Chondrocyte (in vitro differentiated cells): ENCODE measurements at places on chromosomes 4 and X. TPM values are rescaled to one million over a fixed set of nuclear protein-coding genes. Genes with fewer than 3 reads are reported as not detected.

The TMA16 gene
- 21.8 to 34.7 TPM (median 22.2 TPM) in 3 replicates for total RNA-seq

The DUX4 gene
- not detected in 3 replicates for total RNA-seq

DNA sequence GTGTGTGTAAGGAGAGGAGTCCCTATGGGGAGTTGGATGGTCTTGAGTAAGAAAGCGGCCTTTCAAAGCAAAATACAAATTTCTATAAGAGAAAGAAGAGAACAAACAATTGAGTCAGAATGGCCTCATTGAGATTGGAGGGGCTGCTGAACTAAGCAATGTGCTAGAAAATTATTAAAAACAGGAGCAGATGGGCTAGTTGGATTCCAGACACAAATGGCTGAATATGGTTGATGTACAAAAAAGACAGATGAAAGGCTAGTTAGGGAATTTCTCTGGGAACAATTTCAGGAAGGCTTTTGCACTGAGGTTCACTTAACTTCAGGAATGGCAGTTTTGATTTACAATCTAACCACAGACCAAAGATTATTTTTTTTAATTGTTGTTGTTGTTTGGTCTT, 1806.8 kb upstream of the TENM3 start:
- DNase-seq, result no peak

- DNase-seq, result no peak
These were observed 116.2 kb upstream of the GNPDA2 start for GRCh38 chr4:44842531-44842930.

DNA sequence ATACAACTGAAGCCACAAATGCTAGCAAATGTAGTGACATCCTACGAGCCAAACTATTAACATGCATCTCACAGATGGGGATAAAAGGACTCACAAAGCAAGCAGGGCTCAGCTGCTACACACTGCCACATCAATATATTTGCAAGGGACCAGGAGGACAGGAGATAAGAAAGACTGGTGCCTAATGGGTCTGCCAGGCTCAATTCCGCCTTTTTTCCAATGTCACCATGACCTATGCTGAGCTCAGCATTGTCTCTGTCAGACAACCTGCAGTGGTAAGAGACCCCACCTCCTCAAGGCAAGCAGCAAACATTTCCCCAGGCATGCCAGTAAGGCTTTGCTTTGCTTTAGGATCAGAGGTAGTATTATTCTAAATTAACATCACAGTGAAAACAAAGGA, 435 bp downstream of the DCX start:
- DNase-seq, result no peak

The CXCL3 gene
- 0.20 TPM in 1 of 3 replicates, not detected in the others for total RNA-seq

The CDS1 gene
- total RNA-seq, result 0.26 to 0.30 TPM in 2 of 3 replicates, not detected in the other

GRCh38 chr4:16171831-16172230, 54.4 kb downstream of the TAPT1 start:
- no peak for DNase-seq

The PAGE4 gene
- total RNA-seq, result not detected in 3 replicates

- no peak for DNase-seq
These were observed 180.0 kb downstream of the CFAP299 start for GRCh38 chr4:80515496-80515895.

The PWWP3B gene
- total RNA-seq, result 1.1 to 2.1 TPM (median 1.1 TPM) in 3 replicates

The MUC7 gene
- not detected in 3 replicates for total RNA-seq

DNA sequence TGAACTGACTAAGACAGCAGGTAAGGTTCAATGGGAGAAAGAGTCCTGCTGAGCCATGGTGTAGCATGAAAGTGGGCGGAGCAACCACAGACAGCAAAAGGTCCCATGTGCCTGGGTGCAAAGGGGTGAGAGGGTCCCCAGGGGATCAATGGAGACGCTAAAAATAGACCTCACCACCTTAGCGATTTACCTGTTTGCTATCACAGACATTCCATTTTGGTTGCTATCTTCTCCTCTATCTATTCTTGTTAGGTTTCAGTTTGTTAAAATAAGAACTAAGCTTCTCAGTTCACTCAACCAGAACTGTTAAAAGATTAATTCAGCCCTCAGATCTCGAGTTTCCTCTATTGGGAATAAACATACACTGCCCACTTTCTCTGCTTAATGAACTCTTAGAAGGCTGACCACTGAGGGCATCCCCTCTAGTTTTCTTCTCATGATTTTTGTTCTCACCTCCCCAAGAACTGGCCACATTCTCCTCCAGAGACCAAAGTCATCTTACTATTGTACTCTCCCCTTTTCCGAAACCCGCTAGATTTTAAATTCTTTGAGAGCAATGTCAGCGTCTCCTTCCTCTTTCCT, 136.7 kb downstream of the PARM1 start:
- DNase-seq, result no peak

DNA sequence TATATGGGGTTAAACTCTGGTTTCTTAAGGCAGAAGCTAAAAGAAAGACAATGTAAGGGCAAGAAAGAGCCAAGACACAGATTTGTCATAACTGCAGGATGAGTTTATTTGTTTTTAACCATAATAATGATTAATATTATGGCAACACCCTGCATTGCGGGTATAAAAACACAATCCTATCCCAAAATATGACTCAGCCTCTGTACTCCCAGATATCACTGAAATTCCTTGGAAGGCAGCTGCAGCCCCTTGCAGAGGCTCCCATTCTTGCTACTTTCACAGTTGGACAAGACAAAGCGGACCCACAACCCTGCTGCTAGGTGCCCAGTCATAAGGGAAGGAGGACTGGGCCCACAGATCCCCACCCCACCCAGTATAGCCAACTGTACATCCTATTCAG, 20.4 kb upstream of the FGF16 start:
- DNase-seq, result no peak

The PITX2 gene
- 0.64 to 1.0 TPM in 2 of 3 replicates, not detected in the other for total RNA-seq

- no peak for DNase-seq
These were observed 120.8 kb downstream of the SMIM20 start for GRCh38 chr4:26034849-26035248.

- DNase-seq, result no peak
These were observed 32.9 kb downstream of the EREG start for GRCh38 chr4:74397748-74398426.

- DNase-seq, result no peak
These were observed 14.6 kb downstream of the HERC3 start for GRCh38 chr4:88606832-88607231.

DNA sequence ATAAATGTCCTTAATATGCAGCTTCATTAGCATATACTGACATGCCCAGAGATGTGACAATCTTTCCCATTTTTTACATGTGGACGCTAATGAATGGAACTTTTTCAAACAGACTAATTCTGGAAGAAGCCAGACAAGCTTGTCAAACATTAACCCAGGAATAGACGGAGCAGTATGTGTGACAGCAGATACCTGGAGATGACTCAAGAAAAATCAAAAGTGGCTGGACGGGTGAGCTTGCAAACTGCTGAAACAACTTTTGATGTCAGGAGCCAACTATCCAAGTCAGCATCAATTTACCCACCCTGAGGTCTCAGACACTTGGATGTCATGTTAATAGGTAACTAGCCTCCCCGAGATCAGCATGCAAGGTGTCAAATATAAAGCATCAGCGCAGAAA, 183.0 kb downstream of the PACRGL start:
- DNase-seq, result no peak

- DNase-seq, result no peak
These were observed 44.9 kb downstream of the TIGD4 start for GRCh38 chr4:152734699-152735050.

The AKAP4 gene
- not detected in 3 replicates for total RNA-seq

DNA sequence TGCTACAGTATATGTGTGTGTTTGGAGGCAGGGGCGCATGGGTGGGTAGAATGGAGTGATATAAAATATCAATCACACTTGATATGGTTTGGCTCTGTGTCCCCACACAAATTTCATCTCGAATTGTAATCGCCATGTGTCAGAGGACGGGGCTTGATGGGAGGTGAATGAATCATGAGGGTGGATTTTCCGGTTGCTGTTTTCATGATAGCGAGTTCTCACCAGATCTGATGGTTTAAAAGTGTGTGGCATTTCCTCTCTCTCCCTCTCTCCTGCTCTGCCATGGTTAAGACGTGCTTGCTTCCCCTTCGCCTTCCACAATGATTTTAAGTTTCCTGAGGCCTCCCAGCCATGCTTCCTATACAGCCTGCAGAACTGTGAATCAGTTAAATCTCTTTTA, 14.8 kb downstream of the SOWAHB start:
- no peak for DNase-seq

GRCh38 chr4:114527170-114527569, 71.4 kb upstream of the UGT8 start:
- no peak for DNase-seq

DNA sequence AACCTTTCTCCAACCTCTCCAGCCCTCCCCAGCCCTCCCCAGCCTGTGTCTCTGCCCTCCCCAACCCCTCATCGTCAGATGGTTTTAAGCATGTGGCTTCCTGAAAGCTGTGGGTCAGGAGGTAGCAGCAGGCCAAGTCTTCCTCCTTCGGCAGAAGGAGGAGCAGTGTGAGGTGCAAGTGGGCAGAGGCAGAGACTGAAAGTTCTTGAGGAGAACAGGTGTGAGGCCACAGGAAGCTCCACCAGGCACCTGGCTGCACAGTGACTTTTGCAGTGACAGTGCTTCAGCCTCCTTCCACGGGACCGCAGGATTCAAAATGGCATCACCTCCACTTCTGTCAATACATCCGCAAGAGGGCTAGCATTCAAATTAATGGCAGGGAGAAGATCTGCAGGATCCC, 203.9 kb upstream of the LEF1 start:
- DNase-seq, result no peak

GRCh38 chr4:28562913-28563312, 1702.3 kb downstream of the STIM2 start:
- DNase-seq, result no peak

- DNase-seq, result no peak
These were observed 14.8 kb downstream of the RPL34 start for GRCh38 chr4:108635070-108635655.

- DNase-seq, result no peak
These were observed 55.8 kb downstream of the CLCN5 start for GRCh38 chrX:49978176-49978575.

DNA sequence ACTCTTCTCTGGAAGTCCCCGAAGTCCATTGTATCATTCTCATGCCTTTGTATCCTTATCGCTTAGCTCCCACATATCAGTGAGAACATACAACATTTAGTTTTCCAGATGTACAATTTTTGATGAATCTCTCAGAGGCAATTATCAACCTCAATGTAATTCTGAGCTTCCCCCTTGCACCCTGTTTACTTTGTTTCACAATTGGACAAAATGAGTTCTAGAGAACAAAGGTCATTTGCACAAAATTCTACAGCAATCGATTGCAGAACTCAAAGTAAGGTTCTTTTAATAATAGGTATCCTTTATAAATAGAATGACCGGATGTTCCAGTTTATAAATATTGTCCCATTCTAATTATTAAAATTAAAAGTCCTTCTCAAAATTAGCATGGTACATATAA, 79.3 kb downstream of the SLC16A2 start:
- no peak for DNase-seq

- no peak for DNase-seq
These were observed 1413.0 kb downstream of the PCDH7 start for GRCh38 chr4:32133141-32133540.

DNA sequence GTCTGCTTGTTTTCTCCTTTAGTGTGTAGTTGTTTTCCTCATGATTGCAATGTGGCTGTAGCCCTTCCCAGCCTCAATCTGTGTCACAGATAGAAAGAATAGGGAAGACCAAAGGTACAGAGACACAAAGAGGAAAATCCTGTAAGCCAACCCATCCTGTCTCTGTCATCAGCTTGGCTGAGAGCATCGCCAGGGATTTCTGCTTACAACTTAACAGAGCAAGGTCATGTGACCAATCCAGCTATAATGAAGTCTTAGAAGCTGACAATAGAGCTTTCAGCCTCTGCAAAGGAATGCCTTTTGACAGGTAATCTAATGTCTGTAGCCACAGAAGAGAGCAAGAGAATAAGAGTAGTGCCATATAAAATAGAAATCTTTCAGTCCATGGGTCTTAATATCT, 1598.0 kb upstream of the AGA start:
- DNase-seq, result no peak

The SLC6A14 gene
- not detected in 3 replicates for total RNA-seq

DNA sequence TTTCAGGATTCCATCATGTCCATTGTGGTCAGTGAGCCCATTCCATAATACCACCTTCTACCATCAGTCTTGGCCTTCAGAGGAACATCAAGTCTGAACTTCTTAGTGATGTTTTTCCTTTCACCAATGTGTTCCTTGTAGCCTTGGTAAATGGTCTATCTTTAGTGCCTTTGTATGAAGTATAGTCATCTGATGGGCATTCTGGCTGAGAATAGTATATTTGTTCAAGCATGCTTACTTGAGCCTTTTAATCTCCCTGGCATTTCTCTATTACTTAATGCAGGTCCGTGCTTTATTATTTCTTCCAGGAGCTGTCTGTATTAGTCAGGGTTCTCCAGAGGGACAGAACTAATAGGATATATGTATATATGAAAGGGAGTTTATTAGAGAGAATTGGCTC, 99.7 kb downstream of the TLL1 start:
- no peak for DNase-seq

- no peak for DNase-seq
These were observed 163.1 kb upstream of the MAB21L2 start for GRCh38 chr4:150418757-150419410.

DNA sequence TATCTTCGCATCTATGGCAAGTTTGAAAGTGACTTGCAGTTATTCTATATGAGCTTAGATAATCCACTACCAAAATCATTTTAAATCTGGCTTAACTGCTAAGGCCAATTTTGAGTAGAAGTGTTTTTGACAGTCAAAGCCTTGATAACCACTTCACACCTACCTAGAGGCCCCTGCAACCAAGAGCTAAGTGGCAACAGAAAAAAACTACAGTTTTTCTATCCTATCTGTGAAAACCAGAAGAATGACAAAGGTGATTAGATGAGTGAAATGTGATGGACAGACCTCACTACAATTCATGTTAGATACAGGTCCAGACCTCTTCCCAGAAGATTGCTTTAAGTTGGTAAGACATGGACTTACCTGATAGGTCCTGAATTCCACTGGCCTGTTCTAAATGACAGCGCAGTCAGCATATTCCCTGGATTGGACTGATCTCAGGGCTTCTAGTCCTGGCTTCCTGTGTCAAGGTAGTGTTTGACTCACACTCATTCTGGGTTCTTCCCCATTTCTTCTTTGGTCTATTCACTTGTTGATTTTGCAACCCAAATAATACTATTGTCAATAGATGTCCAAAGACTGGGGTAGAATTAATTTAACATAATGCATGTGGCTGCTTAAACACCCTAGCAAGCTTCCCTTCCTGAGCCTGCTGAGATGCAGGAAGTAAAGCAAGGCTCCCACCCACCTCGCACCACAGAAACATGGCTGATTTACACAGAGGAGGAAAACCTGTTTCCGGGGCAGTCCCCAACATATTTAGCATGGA, 65.1 kb downstream of the PPP3CA start:
- no peak for DNase-seq

The PNMA6F gene
- not detected in 3 replicates for total RNA-seq

DNA sequence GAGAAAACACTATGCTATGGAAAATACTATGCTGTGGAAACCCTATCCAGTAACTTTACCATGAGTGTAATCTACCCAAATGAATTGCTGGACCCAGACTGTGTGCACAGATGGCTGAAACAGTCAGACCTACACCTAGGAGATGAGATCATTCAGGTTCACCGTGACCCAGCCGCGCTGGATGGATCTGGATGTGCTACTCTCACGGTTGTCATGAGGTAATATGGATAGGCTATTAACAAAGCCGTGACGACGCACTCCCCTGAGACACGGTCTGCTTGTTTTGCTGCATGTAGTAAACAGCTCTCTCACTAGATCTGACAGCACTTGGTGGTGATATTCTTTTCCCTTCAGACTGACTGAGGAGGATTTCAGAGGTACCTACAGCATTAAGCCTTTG, 832.5 kb upstream of the GRID2 start:
- no peak for DNase-seq

The SLC7A11 gene
- total RNA-seq, result 5.6 to 31.5 TPM (median 29.7 TPM) in 3 replicates

The JCHAIN gene
- total RNA-seq, result not detected in 3 replicates

- DNase-seq, result no peak
These were observed 56.4 kb downstream of the SLC2A9 start for GRCh38 chr4:9964879-9965278.
